Activated CD4-positive, alpha-beta T cell treated with anti-CD3 and anti-CD28 coated beads, Interleukin-10, Interleukin-2, amounts not matched to agents 100 ng/mL and 50 ng/mL, durations not matched to agents 16 hours and 8 hours (primary cell): ENCODE measurements at places on chromosomes 2 and 18.

DNA sequence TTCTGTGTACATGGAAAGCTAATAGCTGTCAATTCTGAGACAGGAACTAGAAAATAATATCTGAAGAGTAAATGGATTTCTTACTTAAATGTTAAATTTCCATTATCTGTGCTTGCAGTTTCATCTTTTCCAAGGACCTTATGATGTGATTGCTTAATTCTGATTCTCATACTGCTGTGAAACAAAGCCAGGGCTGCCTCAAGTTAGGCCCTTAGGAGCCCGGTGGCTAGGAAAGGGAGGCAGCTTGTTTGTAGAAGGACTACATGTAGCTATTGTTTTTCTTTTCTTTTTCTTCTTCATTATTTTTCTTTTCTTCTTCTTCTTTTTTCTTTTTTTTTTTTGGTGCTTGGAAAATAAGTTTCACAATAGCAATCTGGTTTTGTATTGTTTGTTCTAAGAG is 50.5 kb downstream of the XRCC5 start:
- DNase-seq: no peak

DNA sequence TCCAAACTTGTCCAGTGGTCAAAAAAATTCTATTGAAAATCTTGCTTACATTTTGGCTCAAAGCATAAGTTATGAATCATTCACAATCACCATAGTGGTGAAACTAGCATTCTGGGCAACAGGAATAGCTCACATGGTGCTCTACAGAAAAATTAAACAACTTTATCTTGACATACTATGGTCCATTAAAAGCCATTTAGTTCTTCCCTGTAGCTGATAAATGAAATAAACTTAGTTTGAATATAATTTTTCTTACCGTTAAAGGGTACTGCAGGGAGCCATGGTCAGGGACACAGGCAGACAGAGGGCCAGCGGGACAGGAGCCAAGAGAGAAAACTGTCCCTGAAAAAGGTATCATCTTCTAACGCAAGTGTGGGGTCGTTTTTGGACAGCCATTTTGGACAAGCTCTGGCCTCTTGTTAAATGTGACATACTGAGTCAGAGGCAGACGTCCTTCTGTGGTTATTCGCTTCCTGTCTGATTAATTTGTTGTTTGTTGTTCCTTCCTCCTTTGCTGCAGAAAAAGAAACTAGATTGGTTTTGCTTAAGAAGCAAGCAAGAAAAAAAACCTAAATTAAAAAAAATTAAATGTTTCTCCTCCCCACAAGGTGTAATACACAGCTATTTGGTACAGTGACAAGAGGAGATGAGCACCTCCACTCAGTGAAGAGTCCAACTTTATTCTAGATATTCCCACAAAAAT is at the start of gene WIPF1:
WIPF1 (minus strand) TSS at position 460 of the 703 bp plus-strand sequence. CDS start 12,231 bp downstream, outside the sequence.
- peak; percentile 90 for DNase-seq

DNA sequence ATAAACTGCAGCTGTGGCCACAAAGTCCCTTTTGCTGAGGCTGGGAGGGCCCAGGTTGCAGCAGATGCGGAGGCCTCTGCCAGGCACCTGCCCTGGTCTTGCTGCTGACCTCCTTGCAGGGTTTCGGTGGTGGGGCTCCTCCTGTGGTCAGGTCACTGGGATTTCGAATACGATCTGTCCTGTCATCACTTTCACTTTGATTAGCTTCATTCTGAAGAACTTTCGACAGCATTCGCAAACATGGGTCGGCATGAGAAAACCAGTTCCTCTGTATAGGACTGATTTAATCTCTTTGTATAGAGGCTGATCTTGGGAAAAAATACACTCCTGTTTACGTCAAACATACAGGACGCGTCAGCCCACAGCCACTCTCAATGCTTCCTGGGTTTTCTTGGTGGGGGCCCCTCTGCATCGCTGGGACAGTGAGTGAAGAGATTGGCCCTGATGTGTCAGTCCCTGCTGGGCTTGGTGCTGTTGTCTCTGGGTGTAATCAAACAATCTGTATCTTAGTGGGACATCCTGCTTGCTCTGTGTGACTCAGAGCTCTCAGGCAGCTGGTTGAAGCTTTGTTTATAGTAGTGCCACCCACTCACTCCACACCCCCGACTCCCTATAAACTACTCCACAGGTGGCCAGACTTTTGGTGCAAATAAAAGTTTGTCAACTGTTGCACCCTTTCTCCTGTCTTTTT is 209.4 kb upstream of the CXCR4 start:
- DNase-seq: peak; percentile 88

- no peak for DNase-seq
Observed at GRCh38 chr18:74137920-74138538, 9.6 kb downstream of the FBXO15 start.

DNA sequence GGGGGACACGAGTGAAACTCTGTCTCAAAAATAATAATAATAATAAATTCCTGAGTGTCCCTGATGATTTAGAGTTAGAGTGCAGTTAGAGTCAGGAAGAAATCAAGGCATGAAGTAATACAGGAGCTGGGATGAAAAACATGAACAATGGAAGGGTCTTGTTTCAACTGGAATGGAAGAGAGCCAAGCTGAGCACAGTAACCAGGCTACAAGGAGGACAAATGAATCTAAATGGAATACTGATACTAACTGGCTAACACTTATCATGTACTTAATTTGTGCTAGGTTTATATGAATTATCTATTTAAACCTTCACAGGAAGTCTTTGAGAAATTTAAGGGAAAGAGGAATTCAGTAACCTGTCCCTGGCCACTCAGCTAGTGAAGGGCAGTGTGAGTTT is 38.8 kb upstream of the PSME4 start:
- DNase-seq: no peak

- no peak for DNase-seq
Observed at GRCh38 chr18:26908906-26909305, 43.4 kb upstream of the AQP4 start.

DNA sequence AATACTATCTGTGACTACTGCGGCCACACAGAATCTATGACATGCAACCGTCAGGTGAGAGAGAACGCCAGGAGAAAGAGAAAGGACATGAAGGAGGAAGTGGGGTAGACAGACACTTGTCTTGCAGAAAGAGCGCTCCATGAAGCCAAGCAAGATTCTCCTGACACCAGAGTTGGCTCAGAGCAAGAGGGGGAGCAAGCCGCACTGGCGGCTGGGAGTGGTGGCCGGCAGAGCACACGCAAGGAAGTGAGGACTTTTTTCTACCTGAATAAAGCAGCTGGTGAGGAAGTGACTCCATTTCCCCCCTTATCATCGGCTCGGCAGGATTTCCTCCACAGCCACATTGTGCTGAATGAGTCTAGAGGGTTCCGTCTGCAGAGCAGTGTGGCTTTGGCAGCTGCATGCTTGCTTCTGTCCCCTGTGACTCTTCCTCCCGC is 181.6 kb downstream of the BCL2 start:
- DNase-seq: peak; percentile 76

GRCh38 chr2:158049129-158049855 is 52.4 kb upstream of the UPP2 start:
- DNase-seq: no peak

- no peak for DNase-seq
Observed at GRCh38 chr2:127597046-127597983, 48.6 kb upstream of the GPR17 start.

DNA sequence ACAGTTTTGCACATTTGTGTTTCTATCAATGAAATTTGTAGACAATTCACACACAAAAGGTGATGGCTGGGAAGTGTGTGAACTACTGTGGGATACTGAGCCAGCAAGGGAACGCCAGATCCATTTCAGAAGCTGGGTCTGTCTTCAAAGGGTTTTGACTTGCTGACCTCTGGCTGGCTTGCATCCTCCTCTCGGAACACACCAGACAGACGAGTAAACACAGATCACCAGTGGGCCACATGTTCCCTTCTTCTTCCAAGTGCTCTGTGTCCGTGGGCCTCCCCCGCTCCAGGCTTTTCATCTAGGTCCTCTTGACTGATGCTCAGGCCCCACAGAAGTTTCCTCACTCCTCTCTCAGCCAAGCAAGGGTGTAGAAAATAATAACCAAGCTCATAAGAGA is 122.2 kb upstream of the OSR1 start:
- no peak for DNase-seq

- DNase-seq: no peak
Observed at GRCh38 chr2:82182270-82182669, 1877.7 kb upstream of the LRRTM1 start.
